ENCODE measurements at places on chromosomes 13 and 19.

- DNase-seq = no peak
These were observed 473 bp upstream of the CERS1 start for GRCh38 chr19:18896421-18896841.

DNA sequence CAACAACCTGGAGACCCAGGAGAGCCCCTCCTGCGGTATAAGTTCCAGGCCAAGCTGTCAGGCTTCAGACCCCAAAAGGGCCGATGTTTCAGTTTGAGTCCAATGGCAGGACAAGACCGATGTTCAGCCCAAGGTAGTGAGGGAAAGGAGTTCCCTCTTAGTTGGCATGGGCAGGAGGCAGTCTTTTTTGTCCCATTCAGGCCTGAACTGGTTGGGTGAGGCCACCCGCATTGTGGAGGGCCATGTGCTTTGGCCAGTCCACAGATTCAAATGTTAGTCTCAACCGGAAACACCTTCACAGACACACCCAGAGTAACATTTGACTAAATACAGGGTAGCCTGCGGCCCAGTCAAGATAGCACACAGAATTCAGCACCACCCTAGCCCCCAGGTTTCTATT is 89.6 kb upstream of the ANKRD10 start:
- DNase-seq = no peak

GRCh38 chr19:39196320-39196719 is 444 bp upstream of the NCCRP1 start:
- DNase-seq = no peak

- DNase-seq = no peak
These were observed 4.0 kb downstream of the LSM7 start for GRCh38 chr19:2324220-2324948.

DNA sequence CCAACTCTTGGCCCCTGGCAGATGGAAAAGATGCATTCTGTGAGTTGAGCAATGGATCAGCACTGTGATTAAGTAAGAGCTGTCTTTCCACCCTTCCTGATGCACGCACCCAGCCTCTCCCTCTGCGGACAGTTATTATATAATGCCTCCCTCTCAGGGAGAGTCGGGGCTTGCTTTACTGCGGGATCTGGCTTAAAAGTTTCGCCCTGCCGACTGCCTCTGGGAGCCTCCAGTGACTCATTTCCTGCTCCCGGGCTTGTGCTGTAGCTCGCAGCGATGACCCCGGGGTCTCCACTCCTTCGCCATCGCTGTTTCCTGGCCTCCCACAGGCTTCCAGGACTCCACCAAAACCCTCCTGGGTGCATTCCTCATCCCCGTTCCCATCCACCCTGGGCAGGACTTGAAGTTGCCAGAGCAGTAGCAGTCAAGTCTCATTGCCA is 107.4 kb upstream of the SLC7A1 start:
- DNase-seq = no peak

DNA sequence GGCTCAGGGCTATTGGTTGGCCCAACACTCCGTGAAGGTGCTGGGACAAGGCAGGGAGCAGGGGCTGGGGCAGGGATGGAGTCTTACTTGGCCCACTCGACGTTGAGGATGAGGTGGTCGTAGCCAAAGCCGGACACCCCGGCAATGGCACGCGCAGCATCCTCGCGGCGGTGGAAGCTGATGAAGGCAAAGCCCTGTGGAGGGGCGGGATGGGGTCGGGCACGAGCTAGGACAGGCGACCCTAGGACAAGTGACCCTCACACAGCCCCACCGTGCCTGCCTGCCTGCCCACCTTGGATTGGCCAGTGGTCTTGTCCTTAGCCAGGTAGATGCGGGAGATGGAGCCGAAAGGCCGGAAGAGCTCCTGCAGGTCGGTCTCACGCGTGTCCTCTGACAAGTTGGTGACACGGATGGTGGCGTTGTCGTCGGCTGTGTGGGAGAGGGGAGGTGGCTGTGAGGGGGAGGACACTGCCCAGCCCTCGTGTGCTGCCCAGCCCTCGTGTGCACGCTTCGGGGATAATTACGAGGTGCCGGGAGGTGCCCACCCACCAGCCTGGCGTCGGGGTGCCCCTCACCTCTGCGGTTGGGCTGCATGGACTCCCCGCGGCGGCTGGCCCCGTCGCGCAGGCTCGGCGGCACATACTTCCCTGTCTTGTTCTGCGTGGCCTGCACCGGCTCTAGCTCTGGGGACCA is 4.0 kb downstream of the P2RY11 start:
- DNase-seq = no peak

DNA sequence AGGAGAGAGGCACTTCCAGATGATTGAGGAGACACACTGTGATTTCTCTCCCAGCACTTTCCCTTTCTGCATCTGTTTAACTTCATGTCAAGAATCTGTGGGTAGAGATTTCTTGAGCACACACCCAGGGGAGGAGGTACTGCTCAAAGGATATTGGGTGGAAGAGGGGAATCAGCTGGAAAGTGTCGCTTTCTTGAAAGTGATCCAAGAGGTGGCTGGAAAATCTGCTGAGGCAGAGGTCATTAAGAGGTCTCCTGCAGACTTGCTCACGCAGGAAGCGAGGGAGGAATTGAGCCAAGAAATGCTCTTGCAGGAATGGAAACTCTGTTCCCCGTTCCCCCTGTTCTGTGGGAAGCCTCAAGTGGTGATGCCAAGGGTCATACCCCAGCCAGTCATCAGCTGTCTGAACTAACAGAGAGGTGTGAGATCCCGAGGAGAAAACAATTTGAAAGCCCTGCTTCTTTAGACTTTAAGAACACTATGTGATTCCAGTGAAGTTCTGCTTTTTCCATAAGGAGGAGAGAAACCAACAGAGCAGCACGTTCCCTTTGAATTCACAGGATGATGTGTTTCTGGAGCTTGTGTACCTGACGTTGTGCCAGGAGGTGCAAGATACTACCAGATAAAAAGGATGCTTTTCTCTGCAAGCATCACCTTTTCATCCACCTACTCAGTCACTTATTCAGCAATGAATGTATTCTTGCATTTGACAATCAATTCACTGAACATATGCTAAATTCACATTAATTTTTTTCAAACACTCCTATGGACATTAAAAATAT is 163.4 kb upstream of the GPR12 start:
- no peak for DNase-seq

GRCh38 chr13:34914416-34914815 is 27.7 kb upstream of the NBEA start:
- no peak for DNase-seq

GRCh38 chr13:40445557-40445990 is 220.9 kb downstream of the FOXO1 start:
- DNase-seq = no peak

- peak; percentile 81 for DNase-seq
These were observed 722 bp downstream of the PKN1 start for GRCh38 chr19:14433554-14434501.

GRCh38 chr19:9868983-9869617 is 34.0 kb downstream of the PIN1 start:
- DNase-seq = no peak

GRCh38 chr13:45876781-45877180 is 25.2 kb upstream of the SIAH3 start:
- DNase-seq = no peak

DNA sequence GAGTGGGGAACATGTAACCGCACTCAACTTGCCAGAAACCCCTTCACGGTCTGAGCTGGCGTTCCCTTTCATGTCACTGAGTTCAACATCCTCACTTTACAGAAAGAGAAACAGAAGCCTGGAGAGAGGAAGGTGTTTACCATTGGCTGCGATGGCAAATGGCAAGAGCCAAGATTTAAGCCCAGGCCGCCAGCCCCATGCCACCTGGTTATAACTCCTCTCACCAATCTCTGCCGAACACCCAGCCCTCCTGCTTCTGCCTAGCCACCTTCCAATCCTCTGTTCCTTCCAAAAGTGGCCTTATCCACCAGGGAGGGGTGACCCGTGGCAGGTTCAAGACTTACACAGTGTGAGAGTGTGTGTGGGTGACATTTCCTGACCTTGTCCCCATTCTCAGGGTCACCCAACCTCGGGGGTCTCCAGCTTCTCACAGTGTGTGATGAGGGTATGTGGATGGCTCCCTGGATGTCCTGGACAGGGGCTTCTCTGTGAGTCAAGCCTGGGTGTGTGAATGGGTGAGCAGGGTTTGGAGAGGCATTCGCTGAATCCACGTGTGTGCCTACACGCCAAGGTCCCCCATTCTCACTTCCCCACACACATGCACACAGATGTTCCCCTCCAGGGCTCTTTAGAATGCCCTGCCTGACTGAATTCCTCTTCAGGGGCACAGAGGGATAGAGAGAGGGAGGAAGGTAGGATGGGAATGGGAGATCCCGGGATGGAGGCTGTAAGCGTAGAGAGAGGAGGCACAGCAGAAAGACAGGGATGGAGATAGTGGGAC is 1.2 kb downstream of the CADM4 start:
- no peak for DNase-seq

DNA sequence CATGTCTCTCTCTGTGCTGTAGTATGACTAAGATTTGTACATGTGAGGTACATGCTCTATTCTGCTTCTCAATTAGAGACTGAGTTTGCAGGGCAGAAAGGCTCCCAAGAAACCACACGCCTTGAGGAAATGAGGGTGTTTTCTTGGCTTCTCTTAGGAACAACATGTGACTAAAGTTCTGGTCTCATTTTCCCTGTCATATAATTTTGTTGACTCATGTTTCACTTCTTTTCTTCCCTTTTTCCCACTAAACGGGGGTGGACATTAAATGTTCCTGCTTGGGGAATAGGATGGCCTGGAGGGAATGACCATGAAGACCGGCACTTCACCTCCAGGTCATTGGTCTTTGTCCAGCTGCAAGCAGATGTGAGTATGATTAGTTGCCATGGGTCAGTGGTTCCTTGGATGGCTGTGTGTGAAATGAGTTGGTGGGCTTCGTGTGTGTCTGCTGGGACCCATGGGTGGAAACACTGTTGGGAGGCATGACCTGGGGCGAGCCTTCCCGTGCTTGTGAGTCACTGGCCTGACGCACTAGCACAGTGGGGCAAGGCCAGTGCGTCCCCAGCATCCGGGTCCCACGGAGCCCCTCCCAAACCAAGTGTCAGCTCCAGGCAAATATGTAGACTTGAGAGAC is 56.6 kb downstream of the COL4A1 start:
- no peak for DNase-seq

- no peak for DNase-seq
These were observed 378.9 kb downstream of the SLITRK1 start for GRCh38 chr13:83503424-83503823.

DNA sequence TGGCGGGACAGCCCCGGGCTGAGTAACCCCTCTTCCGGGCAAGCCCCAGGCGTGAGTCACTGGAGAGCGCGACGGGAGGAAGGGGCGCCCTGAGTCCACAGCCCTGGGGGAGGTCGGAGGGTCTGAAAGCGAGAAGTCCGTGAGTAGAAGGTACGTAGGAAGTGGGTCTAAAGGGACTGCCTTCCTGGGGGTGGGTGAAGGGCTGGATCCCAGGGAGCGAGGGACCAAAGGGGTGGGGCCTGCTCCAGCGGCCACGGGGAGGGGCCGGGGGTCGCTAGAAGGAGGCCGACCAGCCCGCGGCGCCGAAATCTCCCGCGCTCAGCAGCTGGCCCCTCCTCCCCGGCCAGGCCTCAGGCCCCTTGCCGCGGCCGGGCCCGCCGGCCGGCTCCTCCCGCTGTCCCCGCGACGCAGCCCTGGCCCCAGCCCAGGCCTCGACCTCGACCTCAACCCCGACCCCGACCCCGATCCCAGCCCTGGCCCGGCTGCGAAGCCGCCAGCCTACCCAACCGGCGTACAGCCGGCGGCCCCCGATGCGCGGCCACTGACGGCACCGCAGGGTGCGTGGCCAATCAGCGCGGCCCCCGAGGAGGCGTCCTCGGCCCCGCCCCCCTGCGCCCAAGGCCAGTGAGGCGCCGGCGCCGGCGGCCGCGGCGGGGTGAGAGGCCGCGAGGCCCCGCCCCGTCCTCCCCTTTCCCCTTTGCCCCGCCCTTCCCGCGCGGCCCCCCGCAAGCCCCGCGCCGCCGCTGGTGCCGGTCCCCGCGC is 22.6 kb downstream of the IPO5 start:
- peak; percentile 91 for DNase-seq

DNA sequence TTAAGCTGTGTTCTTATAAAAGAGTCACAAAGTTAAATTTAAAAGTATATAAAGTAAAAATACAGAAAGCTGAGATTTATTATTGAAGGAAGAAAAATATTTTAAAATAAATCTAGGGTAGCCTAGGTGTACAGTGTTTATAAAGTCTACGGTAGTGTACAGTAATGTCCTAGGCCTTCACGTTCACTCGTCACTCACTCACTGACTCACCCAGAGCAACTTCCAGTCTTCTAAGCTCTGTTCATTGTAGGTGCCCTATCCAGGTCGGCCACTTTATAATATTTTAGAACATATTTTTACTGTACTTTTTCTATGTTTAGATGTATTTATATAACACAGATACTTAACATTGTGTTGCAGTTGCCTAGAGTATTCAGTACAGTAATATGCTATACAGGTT is 47.4 kb downstream of the NDFIP2 start:
- DNase-seq = no peak

DNA sequence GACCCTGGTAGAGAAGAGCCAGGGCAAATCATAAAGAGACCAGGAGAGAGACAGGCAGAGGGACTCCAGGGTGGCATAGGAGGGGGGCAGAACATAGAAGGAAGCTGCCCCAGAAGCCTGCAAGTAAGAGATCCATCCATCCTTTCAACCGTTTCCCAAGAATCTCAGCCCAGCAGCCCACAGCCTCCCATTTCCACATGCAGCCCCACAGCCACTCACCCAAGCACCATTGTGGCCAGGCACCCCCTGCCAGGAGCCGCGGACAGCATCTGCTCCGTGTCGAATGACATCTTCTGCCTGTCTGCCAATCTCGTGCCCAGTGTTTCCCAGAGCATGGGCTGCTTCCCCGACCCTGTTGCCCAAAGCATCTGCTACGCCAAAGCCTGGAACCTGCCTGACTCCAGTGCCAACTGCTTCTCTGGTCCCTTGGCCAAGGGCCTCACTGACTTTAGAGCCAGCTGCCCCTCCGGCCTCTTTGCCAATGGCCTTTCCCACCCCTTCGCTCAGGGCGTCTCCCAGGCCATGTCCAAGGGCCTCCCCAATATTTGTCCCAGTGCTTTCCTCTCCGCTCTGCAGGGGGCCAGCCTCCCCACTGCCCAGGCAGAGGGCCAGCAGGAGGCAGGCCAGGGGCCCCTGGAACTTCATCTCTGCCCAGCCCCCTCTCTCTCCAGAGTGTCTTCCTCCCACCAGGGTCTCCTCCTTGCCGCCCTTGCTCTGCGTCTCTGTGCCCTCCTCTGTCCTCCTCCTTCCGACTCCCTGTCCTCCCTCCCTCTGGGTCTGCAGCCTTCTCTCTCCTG is 420 bp downstream of the DMKN start:
- DNase-seq = no peak

DNA sequence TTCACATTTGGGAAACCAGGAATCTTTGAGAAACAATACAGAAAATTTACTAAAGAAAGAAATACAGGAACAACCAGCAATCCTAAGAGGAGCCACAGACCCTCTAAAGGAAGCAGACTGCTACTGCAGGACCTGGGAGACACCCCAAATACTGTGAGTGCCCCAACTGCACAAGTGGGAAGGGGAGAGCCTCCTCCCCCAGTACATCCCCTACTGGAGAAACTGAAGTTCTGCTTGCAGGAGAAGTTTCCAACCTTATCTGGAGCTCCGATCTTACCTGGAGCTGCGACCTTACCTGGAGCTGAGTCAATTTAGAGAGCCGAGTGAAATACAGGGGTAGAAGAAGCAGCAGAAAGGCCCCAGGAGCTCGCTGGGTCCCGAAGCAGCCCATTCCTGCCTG is 236.4 kb upstream of the SPRY2 start:
- no peak for DNase-seq

All from COR-L47 (cell line).